ENCODE measurements at places on chromosomes 7 and 10. TPM values are rescaled to one million over a fixed set of nuclear protein-coding genes. Genes with fewer than 3 reads are reported as not detected.

DNA sequence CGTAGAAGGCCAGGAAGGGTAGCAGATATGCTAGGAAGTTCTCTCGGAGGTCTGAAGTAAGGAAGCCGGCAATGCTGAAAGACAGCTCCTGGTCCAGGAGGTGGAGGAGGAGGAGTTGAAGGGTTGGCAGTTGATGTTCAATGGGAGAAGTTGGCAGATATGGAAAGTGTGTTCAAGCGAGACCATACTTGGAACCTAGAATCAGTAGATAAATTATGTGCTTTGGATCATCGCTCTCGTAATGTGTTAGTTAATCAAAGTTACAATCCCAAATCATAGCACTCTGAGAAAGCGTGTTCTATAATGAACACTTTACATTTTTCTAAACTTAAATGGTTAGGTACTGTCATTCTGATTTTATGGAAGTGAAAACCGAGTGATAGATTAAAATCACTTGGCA, 152.9 kb downstream of the CELF2 start:
- DNase-seq: no peak
- no peaks in the 10 kb centered on the region for H3K27me3 ChIP-seq
- H3K4me1 ChIP-seq: peaks cover 74% of the 10 kb centered on the region
- peaks cover 23% of the 10 kb centered on the region for H3K36me3 ChIP-seq

CYP3A7 gene
- not detected for polyA plus RNA-seq

DNA sequence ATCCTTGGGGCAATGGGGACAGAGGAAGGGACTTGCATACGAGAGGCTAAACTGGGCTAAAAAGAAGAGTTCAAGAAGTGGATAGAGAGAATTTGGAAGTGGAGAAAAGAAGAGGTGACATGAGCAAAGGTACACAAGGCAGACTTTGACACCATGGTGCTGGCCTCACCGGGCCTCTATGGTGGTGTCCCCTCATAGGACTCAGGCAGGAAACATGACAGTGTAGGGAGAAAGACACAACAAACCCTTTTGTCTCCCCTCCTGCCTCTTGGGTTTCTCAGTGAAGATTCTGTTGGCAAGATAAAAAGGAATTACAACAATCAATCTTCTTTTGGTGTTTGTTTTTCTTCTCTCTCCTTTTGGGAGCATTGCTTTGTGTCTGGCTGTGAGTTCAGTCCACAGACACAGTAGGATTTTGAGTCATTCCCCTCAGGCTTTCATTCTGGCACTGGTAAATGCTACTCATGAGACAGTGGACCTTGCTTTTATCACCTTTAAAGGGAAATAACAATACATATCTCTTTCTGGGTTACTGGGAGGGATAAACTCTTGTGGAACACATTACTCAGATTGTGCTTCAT, 827.7 kb downstream of the TNS3 start:
- no peaks in the 10 kb centered on the region for H3K36me3 ChIP-seq
- H3K4me3 ChIP-seq: no peak overlapping the region
- H3K27ac ChIP-seq: no peak overlapping the region
- DNase-seq: no peak
- no peaks in the 10 kb centered on the region for H3K4me1 ChIP-seq

DNA sequence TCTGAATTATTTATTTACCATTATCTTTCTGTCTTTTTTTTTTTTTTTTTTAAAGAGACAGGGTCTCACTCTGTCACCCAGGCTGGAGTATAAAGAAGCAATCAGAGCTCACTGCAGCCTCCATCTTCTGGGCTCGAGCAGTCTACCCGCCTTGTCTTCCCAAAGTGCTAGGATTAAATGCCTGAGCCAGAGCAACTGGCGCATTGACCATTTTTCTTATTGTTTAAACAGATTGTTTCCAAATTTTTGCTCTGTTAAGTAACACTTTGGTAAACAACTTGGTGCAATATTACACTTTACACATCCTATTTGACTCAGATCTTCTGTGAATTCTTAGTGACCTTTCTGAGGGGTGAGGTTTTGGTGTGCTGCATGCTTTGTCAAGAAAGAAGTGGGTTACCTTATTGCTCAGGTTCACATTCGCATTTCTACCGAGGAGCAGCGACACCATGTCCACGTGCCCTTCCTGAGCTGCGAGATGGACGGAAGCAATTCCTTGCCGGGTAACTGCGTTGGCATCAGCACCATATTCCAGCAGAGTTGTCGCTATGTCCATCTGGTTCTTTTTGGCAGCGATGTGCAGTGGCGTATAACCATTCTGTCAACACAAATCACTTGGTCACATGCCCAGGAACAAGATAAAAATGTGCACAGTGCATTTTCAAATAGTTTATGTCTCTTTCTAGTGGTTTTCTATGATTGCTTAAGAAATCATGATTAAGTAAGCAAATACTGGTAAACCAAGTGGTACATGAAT, 203.2 kb downstream of the ANK3 start:
- DNase-seq: no peak
- H3K4me1 ChIP-seq: no peaks in the 10 kb centered on the region
- H3K36me3 ChIP-seq: peaks cover 19% of the 10 kb centered on the region
- no peaks in the 10 kb centered on the region for H3K27me3 ChIP-seq

DNA sequence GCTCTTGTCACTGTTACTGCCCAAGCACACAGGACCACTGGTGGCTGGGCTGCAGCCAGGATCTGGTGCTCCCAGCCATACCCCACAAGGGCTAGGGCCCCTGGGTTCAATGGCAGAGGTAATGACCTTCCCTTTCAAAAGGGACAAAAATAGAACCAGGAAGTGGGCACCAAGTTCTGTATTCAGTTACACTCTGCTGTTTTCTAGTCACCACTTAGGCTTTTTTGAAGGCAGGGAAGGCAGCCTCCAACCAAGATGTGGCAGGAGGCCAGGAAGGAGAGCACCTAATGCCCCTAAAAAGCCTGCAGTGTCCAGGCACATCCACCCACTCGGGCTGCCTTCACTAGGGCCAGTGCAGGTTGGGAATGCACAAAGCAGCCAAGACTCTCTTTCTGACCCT, 47.8 kb downstream of the NOD1 start:
- no peak for DNase-seq
- H3K4me1 ChIP-seq: no peaks in the 10 kb centered on the region
- H3K27ac ChIP-seq: no peak overlapping the region

DNA sequence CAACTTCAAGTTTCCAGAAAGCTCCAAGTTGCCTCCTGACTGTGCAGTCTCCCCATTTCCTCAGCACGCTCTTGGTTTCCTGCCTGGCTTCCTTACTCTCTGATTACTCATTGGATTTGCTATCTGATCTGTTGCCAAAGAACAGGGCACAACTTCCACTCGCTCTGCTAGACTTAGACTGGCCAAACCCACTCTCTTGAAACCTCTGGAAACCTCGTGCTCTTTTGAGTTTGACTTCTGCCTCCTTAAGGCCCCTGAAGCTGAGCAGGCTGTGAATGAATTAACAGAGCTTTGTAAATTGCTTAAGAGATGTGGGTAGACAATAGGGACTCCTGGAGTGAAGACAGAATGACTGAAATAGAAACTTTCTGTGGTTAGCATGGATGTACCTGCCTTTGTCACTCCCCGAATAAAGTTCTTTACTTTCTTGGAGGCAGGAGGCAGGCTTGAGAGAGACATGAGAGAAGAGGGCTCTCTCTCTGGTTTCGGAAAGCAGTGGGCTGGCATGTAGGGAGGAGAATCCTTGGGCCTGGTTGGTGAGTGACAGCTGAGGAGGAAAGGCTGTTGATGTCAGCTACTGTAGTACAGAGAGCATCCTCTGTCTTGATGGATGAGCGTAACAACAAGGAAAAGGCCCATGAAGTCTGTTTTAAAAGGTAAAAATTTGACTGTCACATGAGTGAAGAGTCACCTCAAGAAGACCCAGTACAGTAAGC, 70.8 kb downstream of the CHN2 start:
- H3K4me3 ChIP-seq: no peak overlapping the region
- H3K36me3 ChIP-seq: no peaks in the 10 kb centered on the region
- no peaks in the 10 kb centered on the region for H3K27me3 ChIP-seq
- no peak for DNase-seq

DNA sequence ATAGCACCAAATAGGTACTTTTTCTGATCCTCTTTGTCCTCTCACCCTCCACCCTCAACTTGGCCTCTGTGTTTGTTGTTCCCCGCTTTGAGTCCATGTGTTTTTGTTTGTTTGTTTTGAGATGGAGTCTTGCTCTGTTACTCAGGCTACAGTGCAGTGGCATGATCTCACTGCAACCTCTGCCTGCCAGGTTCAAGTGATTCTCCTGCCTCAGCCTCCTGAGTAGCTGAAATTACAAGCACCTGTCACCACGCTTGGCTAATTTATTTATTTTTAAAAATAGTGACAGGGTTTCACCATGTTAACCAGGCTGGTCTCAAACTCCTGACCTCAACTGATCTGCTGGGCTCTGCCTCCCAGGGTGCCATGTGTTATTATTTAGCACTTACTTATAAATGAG, 5.3 kb downstream of the ZNF273 start:
- no peak overlapping the region for H3K27ac ChIP-seq
- H3K4me3 ChIP-seq: no peak overlapping the region
- no peaks in the 10 kb centered on the region for H3K36me3 ChIP-seq
- H3K4me1 ChIP-seq: peaks cover 26% of the 10 kb centered on the region

SLC35G1 gene
- polyA plus RNA-seq: 2.4 TPM

- no peak overlapping the region for H3K27ac ChIP-seq
- no peak overlapping the region for H3K4me3 ChIP-seq
- no peaks in the 10 kb centered on the region for H3K27me3 ChIP-seq
- no peak for DNase-seq
- no peaks in the 10 kb centered on the region for H3K4me1 ChIP-seq
Measured at GRCh38 chr10:81042647-81043046, 504.9 kb downstream of the SH2D4B start.

SLC26A3 gene
- polyA plus RNA-seq: not detected

DNA sequence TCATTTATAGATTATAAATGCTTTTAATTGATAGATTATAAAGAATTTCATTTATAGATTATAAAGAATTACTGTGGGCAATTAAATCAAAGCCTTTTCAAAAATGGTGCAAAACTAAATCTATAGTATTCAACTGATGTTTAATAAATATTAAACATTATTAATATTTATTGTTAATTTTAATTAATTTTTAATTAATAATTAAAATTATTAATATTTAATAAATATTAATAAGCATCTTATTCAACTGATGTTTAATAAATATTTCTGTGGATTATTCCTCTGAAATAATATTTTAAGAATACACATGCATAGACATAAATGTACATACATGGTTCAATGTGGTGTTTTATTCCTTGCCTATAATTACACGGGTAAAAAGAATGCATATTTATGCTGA, 346.8 kb downstream of the PCDH15 start:
- H3K27ac ChIP-seq: no peak overlapping the region
- no peak for DNase-seq
- H3K4me3 ChIP-seq: no peak overlapping the region
- H3K36me3 ChIP-seq: no peaks in the 10 kb centered on the region
- no peaks in the 10 kb centered on the region for H3K4me1 ChIP-seq

TUBB8 gene
- polyA plus RNA-seq: not detected

GRCh38 chr10:114715171-114715670, 57.1 kb upstream of the ABLIM1 start:
- H3K4me3 ChIP-seq: no peak overlapping the region
- H3K27me3 ChIP-seq: no peaks in the 10 kb centered on the region
- no peaks in the 10 kb centered on the region for H3K36me3 ChIP-seq

- no peak overlapping the region for H3K27ac ChIP-seq
- no peak for DNase-seq
- H3K4me3 ChIP-seq: no peak overlapping the region
- no peaks in the 10 kb centered on the region for H3K36me3 ChIP-seq
- peaks cover 6% of the 10 kb centered on the region for H3K27me3 ChIP-seq
- H3K4me1 ChIP-seq: no peaks in the 10 kb centered on the region
Measured at GRCh38 chr10:9229702-9230244, 1175.3 kb downstream of the GATA3 start.

MYOF gene
- polyA plus RNA-seq: not detected

GRCh38 chr7:8134089-8134733, 127.8 kb downstream of the ICA1 start:
- H3K36me3 ChIP-seq: no peaks in the 10 kb centered on the region
- H3K27ac ChIP-seq: peak overlapping the region; percentile 49
- DNase-seq: no peak
- peaks cover 57% of the 10 kb centered on the region for H3K4me1 ChIP-seq
